ENCODE measurements at places on chromosomes 2 and 18.

- no peak for DNase-seq
These were observed 42.1 kb downstream of the NOP58 start for GRCh38 chr2:202307690-202308089.

GRCh38 chr2:226965376-226965775 lies 129.5 kb downstream of the RHBDD1 start:
- no peak for DNase-seq

GRCh38 chr2:120431386-120432292 lies 85.7 kb downstream of the INHBB start:
- no peak for DNase-seq

DNA sequence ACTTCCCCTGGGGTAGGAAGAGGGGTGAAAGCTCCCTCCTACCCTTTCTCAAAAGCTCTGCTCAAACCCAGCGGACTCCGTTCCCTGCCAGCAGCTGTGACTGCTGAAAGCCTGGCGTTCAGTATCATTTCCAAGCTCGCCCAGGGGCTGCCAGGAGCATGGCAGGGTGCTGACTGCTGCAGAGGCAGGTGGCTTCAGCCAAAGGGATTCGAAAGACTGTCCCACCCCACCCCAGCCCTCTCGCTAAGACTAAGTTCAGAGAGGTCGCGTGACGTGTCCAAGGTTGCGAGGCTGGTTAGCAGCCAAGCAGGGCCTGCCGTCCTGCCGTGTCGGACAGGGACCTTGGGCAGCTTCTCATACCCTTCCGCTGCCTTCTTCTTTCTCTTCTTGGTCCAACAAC lies 72.3 kb upstream of the RAB12 start:
- DNase-seq, result no peak

DNA sequence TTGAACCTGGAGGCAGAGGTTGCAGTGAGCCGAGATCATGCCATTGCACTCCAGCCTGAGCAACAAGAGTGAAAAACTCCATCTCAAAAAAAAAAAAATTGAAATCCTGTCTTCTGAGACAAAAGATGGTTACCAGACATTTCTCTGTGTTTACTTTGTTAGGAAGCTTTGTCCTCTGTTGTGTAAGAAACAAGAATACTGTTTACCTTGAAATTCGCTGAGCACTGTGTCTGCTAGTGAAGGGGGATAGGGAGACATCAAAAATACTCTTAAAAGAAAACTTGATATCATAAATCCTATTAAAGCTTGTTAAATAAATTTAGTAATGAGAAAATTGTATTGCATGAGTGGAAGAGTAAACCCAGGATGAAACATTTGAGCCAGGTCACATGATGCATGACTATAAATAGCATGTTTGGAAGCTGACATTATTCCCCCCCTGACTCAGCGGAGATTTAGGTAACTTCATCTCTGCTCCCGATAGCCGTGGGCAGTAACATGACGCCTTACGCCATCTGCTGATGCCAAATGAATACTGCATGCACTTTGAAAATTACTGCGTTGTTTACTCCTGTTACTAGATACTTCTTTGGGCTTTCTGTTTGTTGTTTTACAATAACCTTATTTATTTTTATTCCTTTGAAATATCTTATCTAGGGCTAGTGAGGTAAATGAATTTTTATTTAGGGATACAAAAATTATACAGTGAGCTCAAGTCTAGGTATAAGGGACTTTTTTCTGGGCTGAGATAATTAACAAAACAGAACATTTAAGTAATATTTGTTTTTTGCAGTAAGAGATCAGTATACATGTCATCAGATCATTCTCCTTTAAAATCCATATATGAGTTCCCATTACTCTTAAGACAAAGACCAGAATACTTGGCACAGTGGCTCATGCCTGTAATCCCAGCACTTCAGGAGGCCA lies 134.9 kb downstream of the MAP3K20 start:
- DNase-seq, result no peak

DNA sequence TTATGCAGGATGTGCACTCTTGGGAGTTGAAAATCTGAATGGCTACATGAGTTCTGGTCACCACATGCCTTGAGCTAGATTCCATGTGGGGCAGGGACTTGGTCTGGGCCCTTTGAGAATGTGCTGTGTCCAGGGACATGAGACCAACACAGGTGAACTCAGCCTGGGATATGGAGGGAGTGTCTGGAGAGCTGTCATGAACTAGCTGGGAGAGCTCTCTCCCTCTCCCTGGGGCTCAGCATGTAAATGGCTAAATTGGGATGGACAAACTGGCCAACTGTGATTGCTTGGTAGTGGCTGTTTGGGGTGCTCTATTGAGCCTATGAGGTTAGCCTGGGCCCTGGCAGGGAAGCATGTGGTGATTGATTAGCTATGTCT lies 105.1 kb upstream of the HS6ST1 start:
- no peak for DNase-seq
